Right lung (tissue), 10 donors: ENCODE measurements at places on chromosomes 13 and 19.

DNA sequence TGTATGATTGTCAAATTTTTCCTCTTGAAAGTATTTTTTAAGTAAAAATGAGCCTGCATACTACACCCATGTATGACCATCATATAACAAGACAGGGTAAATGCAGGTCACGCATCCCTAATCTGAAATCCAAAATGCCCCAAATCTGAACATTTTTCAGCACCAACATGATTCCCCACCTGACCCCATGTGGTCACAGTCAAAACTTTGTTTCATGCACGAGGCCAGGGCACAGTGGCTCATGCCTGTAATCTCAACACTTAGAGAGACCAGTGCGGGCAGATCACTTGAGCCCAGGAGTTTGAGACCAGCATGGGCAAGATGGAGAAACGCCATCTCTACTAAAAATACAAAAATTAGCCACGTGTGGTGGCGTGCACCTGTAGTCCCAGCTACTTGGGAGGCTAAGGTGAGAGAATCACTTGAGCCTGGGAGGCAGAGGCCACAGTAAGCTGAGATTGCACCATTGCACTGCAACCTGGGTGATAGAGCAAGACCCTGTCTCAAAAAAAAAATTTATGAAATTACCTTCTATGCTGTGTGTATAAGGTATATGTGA is 63.7 kb upstream of the NPAS1 start:
- no peak for DNase-seq

- peak; percentile 42 for DNase-seq
These were observed 2.7 kb downstream of the UHRF1 start for GRCh38 chr19:4911786-4912672.

- DNase-seq, result no peak
These were observed 2325.6 kb upstream of the PCDH20 start for GRCh38 chr13:63741029-63741813.

GRCh38 chr13:114136576-114136975 is 4.2 kb upstream of the RASA3 start:
- no peak for DNase-seq

DNA sequence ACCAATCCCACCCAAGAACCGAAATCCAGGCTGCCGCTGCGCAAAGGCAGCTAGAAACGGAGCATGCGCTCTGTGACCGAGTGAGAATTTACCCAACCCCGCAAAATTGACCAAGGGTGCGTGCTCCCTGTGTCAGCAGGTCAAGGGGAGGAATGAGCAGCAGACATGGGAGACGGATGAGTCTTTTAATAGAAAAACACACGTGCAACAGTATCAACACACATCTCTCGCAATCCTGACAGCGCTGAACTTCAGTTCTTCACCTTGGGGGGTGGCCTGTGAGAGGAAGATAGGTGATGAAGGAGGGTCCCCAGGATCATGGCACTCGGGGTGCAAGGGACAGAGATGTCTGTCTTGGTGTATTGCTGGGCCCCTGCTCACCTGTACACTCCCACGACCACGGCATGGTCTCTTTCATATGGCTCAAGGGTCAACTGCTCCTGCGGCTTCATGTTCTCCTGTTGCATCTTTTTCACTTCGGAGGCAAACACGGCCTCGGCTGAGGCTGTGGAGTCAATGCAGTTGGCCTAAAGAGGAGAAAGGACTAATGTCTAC is 402 bp upstream of the DYRK1B start:
- no peak for DNase-seq

DNA sequence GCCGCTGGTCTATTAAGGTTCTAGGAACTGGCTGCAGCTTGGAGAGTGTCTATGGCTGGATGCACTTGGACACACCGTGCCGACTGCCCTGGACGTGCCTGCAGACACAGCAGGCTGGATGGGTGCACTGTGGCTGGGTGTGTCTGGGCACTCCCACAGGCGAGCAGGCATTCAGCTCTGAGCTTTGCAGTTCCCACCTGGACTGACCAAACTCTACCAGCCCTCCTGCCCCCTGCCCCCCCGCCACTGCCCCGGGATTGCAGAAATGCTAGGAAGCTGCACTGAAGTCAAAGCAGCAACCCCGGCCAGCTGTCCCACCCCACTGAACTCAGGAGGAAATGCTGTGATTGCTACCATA is 7.0 kb upstream of the LRP3 start:
- DNase-seq, result no peak

DNA sequence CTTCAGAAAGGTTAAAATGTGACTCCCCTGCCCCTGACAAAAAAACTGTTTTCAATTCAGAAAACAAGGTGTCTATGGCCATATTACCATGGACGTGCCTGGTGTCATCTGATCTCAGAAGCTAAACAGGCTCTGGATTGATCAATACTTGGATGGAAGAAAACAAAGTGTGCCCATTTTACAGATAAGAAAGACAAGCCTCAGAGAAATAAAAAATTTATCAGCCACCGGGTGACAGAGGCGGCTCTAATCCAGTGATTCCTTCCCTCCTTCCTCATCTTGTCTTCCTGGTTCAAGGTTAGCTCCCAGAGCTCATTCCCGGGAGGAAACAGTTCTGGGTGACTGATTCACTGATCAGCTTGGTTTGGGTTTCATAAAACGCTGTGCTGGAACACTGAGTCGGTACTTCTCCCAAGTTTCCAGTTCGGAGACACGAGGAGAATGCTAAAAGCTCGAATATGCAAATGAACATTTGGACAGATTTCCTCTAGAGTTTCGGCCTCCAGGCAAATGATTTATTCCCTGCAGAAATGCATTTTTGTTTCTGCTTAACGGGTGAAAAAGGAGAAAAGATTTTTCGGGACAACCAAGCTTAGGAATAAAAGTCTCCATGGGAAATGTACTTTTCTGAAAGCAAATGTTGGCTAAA is 211.2 kb downstream of the UQCRFS1 start:
- DNase-seq, result no peak

- no peak for DNase-seq
These were observed 630 bp downstream of the COQ8B start for GRCh38 chr19:40716031-40716481.

- no peak for DNase-seq
These were observed 517.0 kb downstream of the MYO16 start for GRCh38 chr13:109146393-109146792.

DNA sequence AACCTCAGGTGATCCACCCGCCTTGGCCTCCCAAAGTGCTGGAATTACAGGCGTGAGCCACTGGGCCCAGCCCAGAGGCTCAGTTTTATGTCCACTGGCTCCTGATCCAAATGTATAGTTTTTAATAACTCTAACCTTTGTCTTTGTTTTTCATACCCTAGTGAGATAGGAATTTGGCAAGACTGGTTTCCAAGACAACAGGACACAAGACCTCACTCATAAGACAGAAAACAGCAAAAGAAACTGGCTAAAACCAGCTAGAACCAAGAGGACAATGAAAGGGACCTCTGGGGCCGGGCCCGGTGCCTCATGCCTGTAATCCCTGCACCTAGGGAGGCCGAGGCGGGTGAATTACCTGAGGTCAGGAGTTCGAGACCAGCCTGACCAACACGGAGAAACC is 27.6 kb downstream of the CPT1C start:
- DNase-seq, result peak; percentile 35

DNA sequence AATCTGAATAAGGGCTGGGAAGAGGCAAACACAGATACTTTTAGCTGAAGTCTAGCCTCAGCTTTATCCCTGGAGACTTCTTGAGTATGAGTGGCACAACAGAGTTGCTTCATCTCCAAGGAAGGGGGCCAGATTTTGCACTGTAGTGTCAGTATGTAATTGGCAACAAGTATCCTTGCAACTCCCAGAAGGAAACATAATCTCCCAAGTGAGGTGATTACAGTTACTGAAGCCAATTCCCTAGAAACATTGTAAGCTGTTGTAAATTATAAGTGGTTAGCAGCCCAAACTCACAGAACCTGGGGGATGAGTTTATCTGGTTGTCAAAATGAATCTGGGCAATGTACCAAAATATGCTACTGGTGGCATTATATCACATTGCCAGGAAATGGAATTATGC is 2065.7 kb upstream of the PCDH20 start:
- DNase-seq, result no peak

- no peak for DNase-seq
These were observed 16.1 kb upstream of the C2CD4C start for GRCh38 chr19:425056-425455.

- DNase-seq, result no peak
These were observed 767 bp upstream of the GADD45B start for GRCh38 chr19:2475018-2475701.
